WTC11 (cell line): ENCODE measurements at places on chromosomes 16 and 17.

GRCh38 chr17:80319262-80319998, 58.8 kb downstream of the RNF213 start:
- DNase-seq = no peak

GRCh38 chr17:58648236-58648635, 43.6 kb downstream of the TEX14 start:
- DNase-seq = no peak

DNA sequence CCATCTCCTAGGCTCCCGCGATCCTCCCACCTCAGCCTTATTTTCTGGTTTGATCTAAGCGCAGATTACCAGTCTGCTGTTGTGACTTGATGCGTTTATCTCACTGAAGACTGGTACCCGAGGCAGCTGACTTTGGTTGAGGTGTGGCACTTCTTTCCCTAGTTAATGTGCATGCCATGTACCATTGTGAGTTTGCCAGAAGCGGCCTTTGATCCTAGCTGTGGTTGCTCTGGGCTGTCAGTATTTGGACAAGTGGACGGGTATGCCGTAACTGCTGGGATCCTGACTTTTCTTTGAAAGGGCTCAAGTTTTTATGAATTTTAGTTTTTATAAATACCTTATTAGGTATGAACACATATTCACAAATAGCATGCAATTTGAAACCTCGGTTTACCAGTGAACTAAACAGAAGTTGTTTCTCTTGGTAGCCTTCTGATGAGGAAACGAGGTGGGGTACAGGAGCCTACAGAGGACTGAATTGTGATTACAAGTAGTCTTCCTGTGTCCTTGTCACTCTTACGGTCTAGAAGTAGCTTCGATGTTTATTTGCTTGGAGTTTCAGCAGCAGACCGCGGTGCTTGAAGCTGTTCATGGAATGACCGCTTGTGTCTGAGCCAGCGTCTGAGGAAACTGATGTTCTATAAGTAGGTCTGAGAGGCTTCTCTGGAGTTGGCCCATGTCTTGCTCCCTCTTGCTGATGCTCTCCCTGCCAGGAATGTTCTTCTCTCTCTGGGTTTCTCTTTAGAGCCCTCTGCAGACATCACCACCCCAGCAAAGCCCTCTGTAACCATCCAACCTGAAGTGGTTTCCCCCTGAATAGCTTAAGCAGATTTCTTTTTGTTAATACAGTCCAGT, 40.0 kb downstream of the SEC14L1 start:
- DNase-seq = no peak

DNA sequence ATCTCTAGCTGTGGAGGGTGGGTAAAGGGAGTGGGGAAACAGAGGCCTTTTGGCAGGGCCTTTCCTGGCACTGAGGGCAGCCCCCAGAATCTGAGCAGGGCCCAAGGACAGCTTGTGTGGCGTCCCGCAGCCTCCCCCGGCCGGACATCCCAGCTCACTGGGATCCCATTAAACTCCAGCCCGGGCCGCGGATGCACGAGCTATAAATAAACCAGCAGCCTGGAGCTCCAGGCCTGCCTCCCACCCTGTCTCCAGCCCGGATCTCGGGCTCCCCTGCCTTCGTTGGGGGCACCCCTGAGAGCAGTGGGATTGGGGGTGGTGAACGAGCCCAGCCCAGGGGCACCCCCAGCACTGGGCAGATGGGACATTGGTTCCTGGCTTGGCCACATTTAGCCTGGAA, 13.8 kb upstream of the AATK start:
- DNase-seq = no peak
